ENCODE measurements at places on chromosomes 3 and 15. TPM values are rescaled to one million over a fixed set of nuclear protein-coding genes. Genes with fewer than 3 reads are reported as not detected.

The PLA2G4D gene
- not detected for polyA plus RNA-seq

The TPRG1 gene
- polyA plus RNA-seq, result 0.38 TPM

The TM6SF1 gene
- 17.9 TPM for polyA plus RNA-seq

The PFN2 gene
- 1.7 TPM for polyA plus RNA-seq

The SYNM gene
- not detected for polyA plus RNA-seq

DNA sequence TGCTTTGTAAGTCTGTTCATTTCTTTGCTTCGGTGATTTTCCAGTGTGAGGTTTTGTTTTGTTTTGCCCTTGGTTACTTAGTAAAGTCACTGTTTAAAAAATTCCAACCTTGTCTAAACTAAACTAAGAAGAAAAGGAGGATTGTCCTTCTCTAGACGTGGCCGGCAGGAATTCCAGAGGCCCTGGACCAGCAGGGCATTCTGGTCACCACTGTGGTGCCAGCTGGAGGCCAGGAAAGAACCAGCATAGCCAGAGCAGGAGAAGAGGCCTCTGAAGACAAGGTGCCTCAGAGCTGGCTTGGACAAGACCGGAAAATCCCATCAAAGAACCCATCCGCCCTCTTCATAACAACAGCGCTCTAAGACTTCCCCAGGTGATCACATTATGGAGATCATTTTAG lies 8.2 kb downstream of the PLOD2 start:
- no peaks in the 10 kb centered on the region for H3K4me1 ChIP-seq
- H3K27ac ChIP-seq, result no peak overlapping the region
- no peak for DNase-seq
- peaks cover 2% of the 10 kb centered on the region for H3K27me3 ChIP-seq
- H3K4me3 ChIP-seq, result no peak overlapping the region
- H3K36me3 ChIP-seq, result no peaks in the 10 kb centered on the region

- no peak overlapping the region for H3K27ac ChIP-seq
- DNase-seq, result no peak
- no peak overlapping the region for H3K4me3 ChIP-seq
- no peaks in the 10 kb centered on the region for H3K36me3 ChIP-seq
Observed at GRCh38 chr15:101118615-101119014, 133.2 kb downstream of the CHSY1 start.

DNA sequence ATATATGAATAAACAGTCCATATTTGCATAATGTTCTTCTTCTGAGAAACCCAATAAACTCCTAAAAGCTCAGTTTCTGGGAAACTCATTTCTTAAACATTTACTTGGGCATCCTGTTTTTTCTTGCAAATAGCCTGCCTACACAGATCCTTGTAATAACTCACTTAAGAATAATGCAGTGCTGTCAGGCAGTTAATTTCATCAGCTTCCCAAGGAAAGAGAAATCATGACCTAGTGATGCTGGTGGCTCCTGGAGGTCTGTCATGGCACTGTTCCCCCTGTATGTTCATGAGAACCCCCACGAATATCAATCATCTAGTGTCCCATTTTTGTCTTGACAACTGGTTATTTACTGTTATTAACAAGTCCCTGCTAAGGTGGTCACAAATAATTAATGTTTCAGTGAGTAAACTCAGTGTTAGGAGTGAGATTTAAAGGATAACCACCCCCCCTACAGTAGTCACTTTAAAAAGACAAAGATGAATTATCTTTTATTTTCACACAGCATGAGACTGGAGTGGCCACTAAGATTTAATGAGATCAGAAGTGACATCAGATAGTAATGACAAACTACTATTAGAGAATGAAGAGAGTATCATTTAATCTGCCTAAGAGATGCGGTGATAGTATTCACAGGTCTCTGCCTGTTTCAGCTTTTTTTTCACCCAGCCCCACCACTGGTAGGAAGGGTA lies 279.5 kb upstream of the NECTIN3 start:
- H3K4me1 ChIP-seq, result no peaks in the 10 kb centered on the region
- H3K36me3 ChIP-seq, result no peaks in the 10 kb centered on the region
- no peak for DNase-seq
- H3K27me3 ChIP-seq, result no peaks in the 10 kb centered on the region
- no peak overlapping the region for H3K4me3 ChIP-seq
- H3K27ac ChIP-seq, result no peak overlapping the region

DNA sequence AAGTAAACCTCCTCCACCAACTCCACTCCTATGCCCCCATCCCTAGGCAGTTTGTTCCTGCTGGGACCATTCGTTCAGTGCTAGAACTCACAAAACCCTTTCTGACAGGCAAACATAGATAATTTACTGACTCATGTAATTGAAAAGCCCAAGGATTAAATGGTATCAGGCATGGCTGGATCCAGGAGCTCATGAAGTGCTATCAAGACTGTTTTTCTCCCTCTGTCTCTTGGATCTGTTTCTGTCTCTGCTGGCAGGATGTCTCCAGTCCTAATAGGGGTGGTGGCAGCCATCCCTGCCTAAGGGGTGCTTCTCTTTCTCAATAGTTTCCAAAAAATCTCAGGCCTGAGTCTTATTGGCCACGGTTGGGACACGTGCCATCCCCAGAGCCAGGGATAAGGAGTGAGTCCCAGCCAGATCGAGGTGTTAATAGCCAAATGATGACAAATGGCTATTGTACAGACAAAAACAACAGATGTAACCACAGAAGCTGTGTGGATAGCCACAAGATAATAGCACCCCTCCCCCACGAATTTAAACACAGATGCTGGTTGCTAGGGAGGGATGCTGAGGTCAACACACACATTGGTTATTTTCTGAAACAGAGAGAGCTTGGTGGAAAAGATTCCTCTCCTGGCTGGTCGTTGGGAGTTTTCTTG lies 168.6 kb downstream of the SHQ1 start:
- H3K36me3 ChIP-seq, result no peaks in the 10 kb centered on the region
- peaks cover 3% of the 10 kb centered on the region for H3K27me3 ChIP-seq
- H3K27ac ChIP-seq, result no peak overlapping the region
- peaks cover 2% of the 10 kb centered on the region for H3K4me1 ChIP-seq
- no peak for DNase-seq
- H3K4me3 ChIP-seq, result no peak overlapping the region

- H3K27ac ChIP-seq, result no peak overlapping the region
- DNase-seq, result no peak
- peaks cover 6% of the 10 kb centered on the region for H3K36me3 ChIP-seq
- H3K27me3 ChIP-seq, result peaks cover 8% of the 10 kb centered on the region
- peaks cover 18% of the 10 kb centered on the region for H3K4me1 ChIP-seq
Observed at GRCh38 chr15:75307778-75308390, 25.2 kb downstream of the GOLGA6D start.

DNA sequence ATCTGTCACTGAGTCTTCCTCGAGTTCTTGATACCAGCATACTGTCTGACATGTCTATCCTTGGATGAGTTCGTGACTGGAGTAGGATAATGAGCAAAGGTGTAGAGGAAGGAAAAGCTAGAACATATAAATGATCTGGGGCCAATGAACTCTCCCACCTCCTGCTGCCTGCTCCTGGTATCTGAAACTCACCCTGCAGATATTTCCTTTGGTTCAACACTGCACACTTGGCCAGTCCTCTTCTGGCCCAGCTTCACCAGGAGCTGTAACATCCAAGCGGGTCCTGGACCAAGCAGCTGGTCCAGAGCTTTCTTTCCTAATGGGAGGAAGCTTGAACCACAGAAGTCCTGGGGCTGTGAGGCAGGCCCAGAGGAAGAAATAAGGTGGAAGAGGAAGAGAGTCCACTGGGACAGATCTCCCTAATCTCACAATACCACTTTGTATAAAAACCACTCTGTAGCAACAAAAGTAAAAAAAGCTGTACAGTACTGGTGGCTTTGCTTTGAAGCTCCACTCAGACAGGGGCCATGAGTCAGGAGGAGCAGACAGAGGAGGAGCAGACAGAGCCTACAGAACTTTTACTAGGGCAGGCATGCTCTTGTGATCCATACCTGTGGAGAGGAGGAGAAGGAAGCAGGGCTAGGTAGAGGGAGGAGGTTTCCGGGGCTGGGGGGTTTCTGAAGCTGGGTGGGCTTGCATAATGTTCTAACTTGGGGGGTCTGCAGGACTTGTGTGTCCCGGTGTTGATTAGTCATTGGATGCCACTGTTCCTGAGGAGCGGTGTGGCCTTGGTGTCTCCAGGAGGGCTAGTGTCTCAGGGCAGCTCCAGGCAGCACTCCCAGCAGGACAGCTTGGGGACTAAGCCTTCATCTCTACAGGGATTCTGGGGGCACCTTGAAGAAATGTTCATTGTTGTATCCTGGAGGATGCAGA lies 166.9 kb downstream of the ABHD5 start:
- H3K36me3 ChIP-seq, result no peaks in the 10 kb centered on the region
- no peak overlapping the region for H3K4me3 ChIP-seq
- no peak overlapping the region for H3K27ac ChIP-seq

DNA sequence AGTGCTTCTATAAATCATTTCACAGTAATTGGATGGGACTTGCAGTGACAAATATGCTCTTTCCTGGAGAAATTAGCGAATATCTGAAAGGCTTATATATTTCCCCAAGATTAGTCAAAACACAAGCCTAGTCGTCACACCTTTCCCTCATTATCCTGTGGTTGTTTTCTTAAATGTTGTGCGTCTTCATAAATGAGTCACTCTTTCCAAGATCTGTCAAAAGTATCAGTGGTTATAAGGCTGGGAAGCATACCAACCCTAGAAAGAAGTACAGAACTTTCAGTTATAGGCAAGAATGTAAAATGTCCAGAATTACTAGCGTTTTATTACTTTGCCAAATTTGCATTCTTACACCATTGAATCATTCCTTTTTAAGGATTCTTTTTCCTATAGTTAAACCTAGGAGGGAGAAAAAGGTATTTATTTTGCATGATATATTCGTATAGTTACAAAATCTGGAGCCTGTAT lies 33.6 kb downstream of the TMEM212 start:
- no peaks in the 10 kb centered on the region for H3K36me3 ChIP-seq
- H3K4me3 ChIP-seq, result no peak overlapping the region
- no peak overlapping the region for H3K27ac ChIP-seq
- no peaks in the 10 kb centered on the region for H3K4me1 ChIP-seq

GRCh38 chr15:25247407-25248038 lies 191.3 kb downstream of the UBE3A start:
- H3K27me3 ChIP-seq, result peaks cover 1% of the 10 kb centered on the region
- no peaks in the 10 kb centered on the region for H3K4me1 ChIP-seq
- H3K27ac ChIP-seq, result no peak overlapping the region
- no peak for DNase-seq
- no peaks in the 10 kb centered on the region for H3K36me3 ChIP-seq
- H3K4me3 ChIP-seq, result no peak overlapping the region

DNA sequence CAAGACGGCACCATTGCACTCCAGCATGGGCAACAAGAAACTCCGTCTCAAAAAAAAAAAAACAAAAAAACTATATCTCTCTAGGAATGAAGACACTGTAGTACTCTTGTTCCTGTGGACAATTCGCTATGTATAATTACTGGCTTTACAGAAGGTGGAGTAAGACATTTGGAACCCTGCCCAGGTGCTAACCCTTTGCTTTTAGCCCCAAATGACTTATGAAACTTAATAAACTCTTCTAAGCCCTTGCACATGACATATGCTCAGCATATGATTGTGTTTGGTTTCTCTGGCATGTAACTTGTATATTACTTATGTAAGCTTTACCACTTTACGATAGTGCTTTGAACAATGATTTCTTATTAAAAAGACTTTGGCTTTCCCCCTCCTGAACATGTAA lies 27.3 kb upstream of the PRTG start:
- no peak overlapping the region for H3K4me3 ChIP-seq
- peaks cover 9% of the 10 kb centered on the region for H3K4me1 ChIP-seq
- H3K27ac ChIP-seq, result no peak overlapping the region
- no peak for DNase-seq
- no peaks in the 10 kb centered on the region for H3K36me3 ChIP-seq

- no peaks in the 10 kb centered on the region for H3K36me3 ChIP-seq
- no peak overlapping the region for H3K4me3 ChIP-seq
- H3K4me1 ChIP-seq, result no peaks in the 10 kb centered on the region
- H3K27ac ChIP-seq, result no peak overlapping the region
Observed at GRCh38 chr3:35745351-35745750, 106.0 kb downstream of the ARPP21 start.

DNA sequence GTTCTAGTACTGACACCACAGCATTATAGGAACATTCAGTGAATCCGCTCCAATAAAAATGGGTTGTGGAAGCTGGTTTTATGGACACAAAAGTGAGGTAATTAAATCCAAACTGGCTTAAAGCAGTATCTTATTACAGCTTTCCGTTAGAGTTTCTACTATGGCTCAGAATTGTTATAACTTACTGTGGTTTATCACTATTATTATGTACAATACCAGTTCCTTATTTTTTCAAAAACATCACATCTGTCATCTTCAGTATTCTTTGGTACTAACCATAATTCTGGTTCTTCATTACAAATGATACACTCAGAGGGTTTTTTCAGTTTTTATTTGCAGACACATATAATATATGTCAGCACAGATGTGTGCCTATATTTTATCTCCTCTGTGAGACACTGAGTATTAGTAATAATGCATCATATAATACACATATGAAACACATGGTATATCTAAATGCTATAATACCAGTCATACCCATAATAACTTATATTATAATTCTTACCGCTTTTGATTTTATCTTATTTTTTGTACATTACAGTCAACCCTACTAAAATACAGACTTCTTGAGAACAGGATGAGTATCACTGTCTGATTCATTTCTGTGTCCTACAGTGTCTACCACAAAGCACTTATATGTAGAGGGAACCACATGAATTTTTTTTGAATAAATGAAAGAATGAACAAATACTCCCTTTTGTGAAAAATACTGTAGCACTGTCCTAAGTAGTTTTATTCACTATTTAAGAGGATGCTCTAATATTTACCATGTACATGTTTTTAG lies 39.0 kb downstream of the CMSS1 start:
- no peaks in the 10 kb centered on the region for H3K4me1 ChIP-seq
- H3K27ac ChIP-seq, result no peak overlapping the region
- no peak overlapping the region for H3K4me3 ChIP-seq
- DNase-seq, result no peak
- H3K36me3 ChIP-seq, result no peaks in the 10 kb centered on the region
- H3K27me3 ChIP-seq, result peaks cover 2% of the 10 kb centered on the region

DNA sequence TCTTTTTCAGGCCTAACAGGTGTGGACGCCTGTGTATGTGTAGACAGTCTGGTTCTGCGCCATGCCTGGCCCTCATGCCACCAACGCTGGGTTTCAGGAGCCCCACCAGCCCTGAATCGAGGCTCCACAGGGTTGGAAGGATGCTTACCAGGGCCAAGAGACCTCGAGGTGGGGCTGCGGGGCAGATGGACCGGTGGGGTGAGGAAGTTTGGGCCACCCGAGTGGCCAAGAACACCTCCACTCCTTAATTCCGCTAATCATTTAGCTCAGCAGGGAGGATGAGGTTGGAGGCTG lies 6.0 kb upstream of the ONECUT1 start:
- peaks cover 5% of the 10 kb centered on the region for H3K4me1 ChIP-seq
- H3K4me3 ChIP-seq, result no peak overlapping the region
- DNase-seq, result no peak

DNA sequence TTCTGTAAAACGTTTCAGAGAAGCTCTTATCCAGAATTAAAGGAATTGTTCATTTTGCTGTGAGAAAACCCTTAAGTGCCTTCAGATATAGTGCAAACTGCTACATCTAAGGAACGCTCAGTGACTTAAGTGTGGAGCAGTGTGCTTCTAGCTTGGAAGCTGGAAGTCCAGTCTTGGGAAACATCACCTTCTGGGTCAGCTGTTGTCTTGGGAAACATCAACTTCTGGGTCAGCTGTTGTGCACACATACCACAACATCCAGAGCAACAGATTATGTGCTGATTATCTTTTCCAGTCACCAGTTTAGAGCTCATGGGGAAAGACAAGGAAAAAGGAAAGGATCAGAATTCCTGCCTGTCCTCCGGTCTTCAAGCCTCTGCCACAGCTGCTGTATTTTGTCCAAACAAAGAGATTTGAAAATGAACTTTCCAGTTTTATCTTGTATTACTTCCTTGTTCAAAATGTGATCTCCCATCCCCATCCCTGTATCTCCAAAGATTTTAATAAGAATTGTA lies 713.6 kb downstream of the NSUN3 start:
- no peaks in the 10 kb centered on the region for H3K4me1 ChIP-seq
- DNase-seq, result no peak
- H3K36me3 ChIP-seq, result no peaks in the 10 kb centered on the region
- no peak overlapping the region for H3K27ac ChIP-seq
- no peak overlapping the region for H3K4me3 ChIP-seq
